ENCODE measurements at places on chromosomes 12 and 14. TPM values are rescaled to one million over a fixed set of nuclear protein-coding genes. Genes with fewer than 3 reads are reported as not detected.

The SPTB gene
- total RNA-seq: 4.2 TPM

DNA sequence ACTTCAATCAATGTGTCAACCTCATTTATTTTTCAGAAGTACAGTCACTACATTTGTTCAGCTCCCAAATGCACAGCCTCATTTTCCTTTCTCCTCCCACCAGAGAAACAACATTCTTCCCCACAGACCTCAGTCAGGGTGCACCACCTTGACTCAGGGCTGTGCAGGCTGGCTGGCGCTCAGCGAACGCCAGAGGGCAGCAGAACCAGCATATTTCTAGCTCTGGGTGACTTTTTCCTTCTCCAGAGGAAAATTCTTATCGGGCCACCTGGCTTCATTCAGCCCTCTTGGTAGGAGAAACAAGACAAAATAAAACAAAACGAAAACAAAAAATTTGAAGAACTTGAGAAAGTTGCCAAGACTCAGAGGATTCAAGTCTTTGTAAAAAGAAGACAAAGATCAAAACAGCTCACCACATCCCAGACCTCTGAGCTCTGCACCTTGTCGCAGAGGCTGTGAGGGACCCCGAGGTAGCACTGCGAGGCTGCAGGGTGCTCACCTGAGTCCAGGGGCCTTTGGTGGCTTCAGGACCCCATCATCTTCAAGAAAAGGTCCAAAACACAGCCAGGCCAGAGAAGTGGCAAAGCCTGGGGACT, 33.7 kb downstream of the PAH start:
- H3K27me3 ChIP-seq: peaks cover 25% of the 10 kb centered on the region
- no peaks in the 10 kb centered on the region for H3K36me3 ChIP-seq
- H3K4me1 ChIP-seq: no peaks in the 10 kb centered on the region
- H3K27ac ChIP-seq: no peak overlapping the region
- H3K4me3 ChIP-seq: no peak overlapping the region
- DNase-seq: peak; percentile 10

GRCh38 chr14:23399591-23399990, 8.5 kb downstream of the MYH6 start:
- no peaks in the 10 kb centered on the region for H3K36me3 ChIP-seq
- H3K4me1 ChIP-seq: no peaks in the 10 kb centered on the region
- 0 out of 2 replicates have a peak, but pooled peaks cover 6% of the 10 kb centered on the region for H3K27me3 ChIP-seq
- no peak overlapping the region for H3K4me3 ChIP-seq
- no peak for DNase-seq

DNA sequence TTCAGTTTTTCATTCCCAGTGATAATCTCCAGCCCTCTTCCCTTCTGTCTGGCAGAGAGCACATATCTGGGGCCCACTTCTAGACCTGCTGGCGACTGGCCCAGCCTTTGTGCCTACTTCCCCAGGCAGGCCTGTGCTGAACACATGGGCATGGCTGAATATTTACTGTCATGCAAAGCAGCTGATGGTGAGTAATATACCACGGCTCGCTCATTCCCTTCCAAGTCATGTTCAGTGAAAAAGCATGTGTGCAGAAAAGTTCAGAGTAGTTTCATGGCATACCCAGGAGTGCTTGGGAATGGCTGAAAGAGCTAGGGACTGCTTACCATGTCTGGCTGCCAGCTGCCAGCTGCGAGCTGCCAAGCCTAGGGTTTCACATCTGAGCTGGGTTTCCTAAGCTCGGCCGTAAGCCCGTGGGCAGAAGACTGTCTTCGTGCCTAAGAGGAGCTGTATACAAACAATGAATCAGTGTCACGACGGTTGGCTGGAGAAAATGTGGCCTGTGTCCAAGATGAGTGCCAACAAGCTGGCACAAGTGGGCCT, 179.9 kb upstream of the PELI2 start:
- no peak overlapping the region for H3K4me3 ChIP-seq
- no peaks in the 10 kb centered on the region for H3K4me1 ChIP-seq
- 0 out of 2 replicates have a peak, but pooled peaks cover 2% of the 10 kb centered on the region for H3K27me3 ChIP-seq
- DNase-seq: no peak
- H3K36me3 ChIP-seq: no peaks in the 10 kb centered on the region
- no peak overlapping the region for H3K27ac ChIP-seq

- no peak for DNase-seq
- no peaks in the 10 kb centered on the region for H3K27me3 ChIP-seq
- no peak overlapping the region for H3K4me3 ChIP-seq
These were observed 139.3 kb downstream of the CALM1 start for GRCh38 chr14:90536092-90536491.

All from HCT116 (cell line).